ENCODE measurements at places on chromosomes 7 and 10.

DNA sequence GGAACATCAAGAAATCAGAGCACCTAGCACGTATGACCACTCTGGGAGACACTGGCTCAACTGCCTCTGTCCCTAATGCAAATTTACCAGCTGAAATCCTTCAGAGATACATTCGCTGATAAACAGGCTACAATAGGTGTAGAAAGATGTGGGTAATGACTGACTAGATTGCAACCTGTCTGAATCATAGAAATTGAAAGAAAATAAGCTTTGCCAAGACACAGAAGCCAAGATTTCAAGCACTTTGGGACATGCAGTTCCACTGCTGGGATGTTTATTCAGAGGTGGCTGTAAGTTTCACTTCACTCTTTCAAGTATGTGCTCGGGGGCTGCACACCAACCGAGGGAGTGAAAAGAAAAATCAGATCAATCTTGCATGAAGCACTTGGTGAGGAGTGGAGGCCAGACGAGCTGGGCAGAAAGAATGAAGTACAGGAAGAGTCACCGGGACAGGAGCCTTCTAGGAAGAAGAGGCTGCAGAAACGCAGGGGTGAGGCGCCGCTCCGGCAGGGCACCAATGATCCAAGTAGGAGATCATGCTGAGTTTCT lies 276.7 kb downstream of the PARD3 start:
- DNase-seq, result no peak

GRCh38 chr7:100561491-100562194 lies 12.1 kb downstream of the SAP25 start:
- DNase-seq, result no peak

GRCh38 chr7:92798517-92799249 lies 37.7 kb downstream of the CDK6 start:
- no peak for DNase-seq

GRCh38 chr7:55552320-55553023 lies 19.8 kb downstream of the VOPP1 start:
- no peak for DNase-seq

DNA sequence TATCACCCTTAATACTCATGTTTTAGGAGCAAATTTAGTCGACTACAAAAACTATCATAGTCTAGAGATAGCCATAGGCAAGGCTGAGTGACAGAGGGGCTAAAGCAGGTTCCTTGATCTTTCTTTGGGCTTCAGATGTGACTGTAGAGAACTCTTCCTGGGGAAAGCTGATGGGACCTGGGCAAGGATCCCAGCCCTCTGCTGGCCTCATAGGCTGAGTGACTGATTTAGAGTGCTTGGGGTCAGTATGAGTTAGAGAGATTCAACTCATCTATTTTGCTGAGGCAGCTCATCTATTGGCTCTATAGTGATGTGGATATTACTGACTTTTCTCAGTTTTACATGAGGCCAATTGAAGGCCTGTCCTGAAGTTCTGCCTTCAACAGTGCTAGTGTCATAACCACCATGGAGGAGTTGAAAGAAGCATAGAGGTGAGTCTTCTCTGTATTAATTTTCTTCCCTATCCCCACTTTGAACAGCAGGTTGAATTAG lies 81.6 kb downstream of the SAMD9 start:
- no peak for DNase-seq

GRCh38 chr10:64039198-64039597 lies 518.0 kb downstream of the REEP3 start:
- no peak for DNase-seq

GRCh38 chr10:32985775-32986350 lies 27.8 kb upstream of the ITGB1 start:
- DNase-seq, result no peak

DNA sequence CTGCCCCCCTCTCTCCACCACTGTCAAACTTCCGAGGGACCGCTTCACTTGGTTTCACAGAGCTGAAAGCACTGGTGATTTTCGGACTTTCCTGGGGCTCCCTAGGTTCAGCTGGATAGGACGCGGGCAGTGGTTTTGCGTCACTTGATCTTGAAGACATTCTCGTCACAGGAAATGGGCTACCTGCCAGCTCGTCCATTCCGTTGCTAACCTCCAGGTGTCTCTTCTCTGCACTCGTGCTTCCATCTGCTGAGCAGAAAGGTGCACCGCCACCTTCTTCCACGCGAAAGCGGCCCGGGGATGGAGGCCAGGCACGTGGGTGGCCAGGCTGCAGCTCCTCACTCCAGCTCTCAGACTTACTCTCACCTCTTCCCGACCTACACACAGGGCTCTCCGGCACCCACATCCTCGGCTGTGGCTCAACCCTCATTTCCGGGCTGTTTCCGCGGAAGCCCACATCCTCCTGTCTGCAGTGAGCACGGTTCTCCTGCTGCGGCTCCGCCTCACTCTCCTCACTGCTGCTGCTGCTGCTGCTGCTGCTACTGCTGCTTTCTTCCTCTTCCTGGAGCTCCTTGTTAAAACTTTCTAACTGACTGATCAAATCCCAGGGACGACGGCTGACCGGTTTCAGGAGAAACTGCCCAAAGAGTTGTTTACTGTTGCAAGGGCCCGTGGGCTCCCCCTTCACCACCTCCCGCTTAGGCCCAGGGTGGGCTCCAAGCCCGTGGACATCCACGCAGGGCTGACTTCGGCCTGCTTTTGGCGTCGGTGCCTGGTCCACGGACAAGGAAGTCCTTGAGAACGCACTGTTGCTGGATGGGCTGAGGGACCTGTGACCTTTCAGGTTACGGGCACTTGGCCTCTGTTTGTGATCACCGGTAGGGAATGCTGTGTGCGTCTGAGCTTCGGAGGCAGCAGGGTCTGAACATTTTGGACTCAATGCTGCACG lies 32.1 kb downstream of the JCAD start:
- peak; percentile 70 for DNase-seq

Measured in NK-92 treated with Interleukin-12 subunit alpha and Interleukin-12 subunit beta, amount 100 ng/mL, for 24 hours (cell line).